ENCODE measurements at places on chromosomes 7 and 10.
A peak's percentile ranks its signal among the peaks of the same experiment; 100 is the strongest.

DNA sequence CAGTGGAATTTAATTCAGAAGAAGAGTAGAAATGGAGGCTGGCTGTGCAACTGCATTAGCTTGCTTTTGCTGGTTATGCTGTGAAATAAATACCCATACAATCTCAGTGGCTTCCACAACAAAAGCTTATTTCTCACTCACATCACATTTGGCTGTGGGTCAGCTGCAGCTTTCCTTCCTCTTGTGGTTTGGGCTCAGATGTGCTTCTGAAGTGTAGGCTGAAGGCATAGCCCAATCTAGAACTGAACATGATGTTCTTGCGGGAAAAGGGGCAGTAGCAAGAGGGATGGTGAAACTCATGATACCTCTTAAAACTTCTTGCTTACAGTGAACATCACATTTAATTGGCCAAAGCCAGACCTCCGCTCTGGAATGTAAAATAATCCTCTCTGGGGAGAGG, 119.9 kb downstream of the HECW1 start:
- peak; percentile 15 for DNase-seq

- no peak for DNase-seq
Observed at GRCh38 chr10:68047122-68047521, 28.0 kb downstream of the HERC4 start.

DNA sequence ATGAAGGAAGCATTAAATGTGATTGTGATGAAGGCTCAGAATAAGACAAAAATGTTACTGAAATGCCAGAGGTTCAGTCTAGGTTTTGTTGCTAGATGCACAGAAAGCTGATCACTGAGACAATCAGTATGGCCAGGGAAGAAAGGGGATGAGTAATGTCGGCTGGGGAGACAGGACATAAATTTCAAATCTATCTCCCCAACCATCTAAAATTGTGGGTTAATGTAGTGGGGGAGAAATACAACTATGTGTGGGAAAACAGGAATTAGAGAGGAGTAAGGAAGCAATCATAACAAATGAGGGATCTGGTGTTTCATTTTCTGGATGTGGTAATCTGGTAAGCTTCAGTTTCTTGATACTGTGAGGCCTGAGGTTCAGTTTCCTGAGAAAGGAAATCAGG, 1111.0 kb downstream of the XPNPEP1 start:
- no peak for DNase-seq

DNA sequence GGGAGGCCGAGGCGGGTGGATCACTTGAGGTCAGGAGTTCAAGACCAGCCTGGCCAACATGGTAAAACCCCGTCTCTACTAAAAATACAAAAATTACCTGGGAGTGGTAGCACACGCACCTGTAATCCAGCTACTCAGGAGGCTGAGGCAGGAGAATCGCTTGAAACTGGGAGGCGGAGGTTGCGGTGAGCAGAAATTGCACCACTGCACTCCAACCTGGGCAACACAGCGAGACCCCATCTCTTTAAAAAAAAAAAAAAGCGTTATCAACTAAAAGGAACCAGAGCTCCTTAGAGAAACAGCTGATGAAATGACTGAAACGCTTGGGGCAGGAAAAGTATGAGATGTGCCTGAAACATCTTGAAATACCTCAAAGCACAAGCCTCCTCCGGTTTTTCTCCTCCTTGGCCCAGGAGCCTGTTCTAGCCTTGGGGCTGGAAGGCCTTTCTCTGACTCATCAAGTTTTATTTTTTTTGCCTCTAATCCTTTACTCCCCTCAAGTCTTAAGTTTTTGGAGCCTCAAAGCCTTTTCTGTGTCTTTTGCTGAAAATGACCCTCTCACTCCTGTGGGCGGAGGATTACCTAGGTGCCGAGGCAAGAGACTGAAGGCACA, 2.6 kb upstream of the METTL27 start:
- DNase-seq, result peak; percentile 37

GRCh38 chr7:29463504-29464158, 100.0 kb upstream of the PRR15 start:
- DNase-seq, result no peak

GRCh38 chr7:30989824-30990672, 26.3 kb downstream of the GHRHR start:
- DNase-seq, result no peak

GRCh38 chr10:26790221-26790995, 70.3 kb downstream of the ABI1 start:
- DNase-seq, result peak; percentile 65

DNA sequence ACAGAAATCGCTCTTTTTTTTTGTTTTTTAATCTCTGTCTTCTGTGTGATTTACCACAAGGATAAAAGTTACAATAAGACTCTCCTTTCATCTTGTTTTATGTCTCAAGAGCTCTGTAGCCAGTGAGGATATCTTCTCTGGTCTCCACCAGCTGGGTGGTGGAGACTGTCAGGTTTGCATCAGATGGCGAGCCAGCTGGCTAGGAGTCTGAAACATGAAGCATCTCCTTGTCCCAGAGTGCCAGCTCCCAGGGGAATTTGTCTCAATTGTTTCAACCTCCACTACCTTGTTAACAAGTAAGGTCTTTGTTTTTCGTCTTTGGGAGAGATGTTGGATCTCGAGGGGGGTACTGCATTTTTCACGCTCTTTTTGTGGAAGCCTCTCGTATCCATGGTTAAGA, 47.3 kb downstream of the FRMPD2 start:
- no peak for DNase-seq

DNA sequence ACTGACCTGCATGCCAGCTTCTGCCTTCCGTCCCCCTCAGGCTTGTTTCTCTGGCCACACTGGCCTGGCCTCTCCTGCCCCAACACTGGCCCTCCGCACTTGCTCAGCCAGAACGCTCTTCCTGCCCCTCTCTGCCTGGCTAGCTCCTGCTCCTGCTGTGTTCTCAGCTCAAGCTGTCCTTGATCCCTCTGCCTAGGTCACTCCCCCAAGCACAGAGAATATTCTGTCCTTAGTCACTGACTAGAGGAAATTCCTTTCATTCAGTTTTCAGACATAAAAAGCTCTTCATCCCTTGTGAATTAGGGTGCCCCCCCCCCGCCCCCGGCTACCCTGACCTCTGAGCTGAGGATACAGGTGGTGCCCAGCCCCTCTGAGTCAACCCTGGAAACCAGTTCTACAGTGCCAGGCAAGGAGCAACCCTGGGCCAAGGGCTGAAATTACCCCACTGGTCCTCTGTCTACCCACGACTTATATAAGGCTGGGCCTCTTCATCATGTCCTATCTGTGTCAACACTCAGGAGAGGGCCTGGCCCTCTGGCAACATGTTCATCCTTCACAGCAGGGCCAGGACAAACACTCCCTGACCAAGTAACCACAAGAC, 6.6 kb upstream of the SGPL1 start:
- DNase-seq, result no peak
